Activated CD8-positive, alpha-beta memory T cell treated with anti-CD3 and anti-CD28 coated beads, Interleukin-2, amount 10 ng/mL, durations not matched to agents 7 days and 5 days (primary cell): ENCODE measurements at places on chromosomes 1 and 21. TPM values are rescaled to one million over a fixed set of nuclear protein-coding genes. Genes with fewer than 3 reads are reported as not detected.

DNA sequence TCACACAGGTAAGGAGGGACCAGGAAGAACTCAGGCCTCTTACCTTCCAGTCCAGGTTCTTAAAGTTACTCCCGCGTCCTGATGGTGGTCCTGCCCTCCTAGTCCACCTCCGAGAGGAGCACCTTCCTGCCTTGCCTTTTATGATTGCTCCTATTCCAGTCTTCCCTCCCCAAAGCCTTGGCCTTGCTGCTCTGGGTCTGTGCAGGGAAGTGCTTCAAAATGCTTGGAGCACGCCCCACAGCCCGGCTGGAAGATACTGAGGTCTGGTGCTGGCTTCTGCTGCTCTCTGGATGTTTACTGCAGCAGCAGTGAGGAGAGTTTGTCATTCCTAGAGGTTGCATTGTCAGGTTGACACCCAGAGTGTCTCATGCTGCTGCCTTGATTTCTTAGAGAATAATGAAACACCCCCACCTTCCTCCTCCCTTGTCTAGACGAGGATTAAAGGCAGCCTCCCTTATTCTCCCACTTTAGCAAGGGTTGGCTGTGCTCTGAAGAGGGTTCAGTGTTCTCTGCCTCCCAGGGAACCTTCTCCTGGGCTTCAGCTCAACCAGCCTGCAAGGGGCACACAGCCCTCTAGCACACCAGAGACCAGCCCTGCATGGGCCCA, 142.2 kb upstream of the CACNA1E start:
- no peak for DNase-seq

- DNase-seq, result no peak
These were observed 433 bp downstream of the TIMM17A start for GRCh38 chr1:201955729-201956143.

GRCh38 chr1:60888126-60888525, 194.2 kb upstream of the NFIA start:
- DNase-seq, result no peak

OR2L2 gene
- total RNA-seq, result 0.23 TPM

SYT11 gene
- 17.1 TPM for total RNA-seq

DNA sequence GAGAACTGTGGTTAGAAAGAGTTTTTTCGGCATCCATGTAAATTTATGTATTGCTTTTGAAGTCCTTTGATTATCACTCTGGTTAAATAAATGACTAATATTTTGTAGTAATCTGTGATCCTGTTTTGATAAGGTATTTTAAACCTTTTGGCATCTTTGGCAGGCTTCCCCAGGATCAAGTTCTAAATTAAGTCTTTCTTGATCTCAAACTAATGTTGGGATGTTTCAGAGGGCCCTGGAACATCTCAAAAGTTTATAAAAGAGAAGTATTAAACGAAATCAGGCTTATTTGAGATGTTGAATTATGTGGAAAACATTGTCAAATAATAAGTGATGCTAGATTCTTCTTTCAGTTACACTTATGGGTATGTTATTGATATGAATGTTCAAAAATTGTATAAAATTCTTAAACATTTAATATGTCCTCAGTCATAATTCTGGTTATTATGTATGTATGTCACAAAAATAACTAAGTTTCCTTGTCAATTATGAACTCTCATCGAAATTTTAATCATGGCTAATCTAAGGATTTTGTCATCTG, 36.6 kb downstream of the S100A10 start:
- no peak for DNase-seq

DNA sequence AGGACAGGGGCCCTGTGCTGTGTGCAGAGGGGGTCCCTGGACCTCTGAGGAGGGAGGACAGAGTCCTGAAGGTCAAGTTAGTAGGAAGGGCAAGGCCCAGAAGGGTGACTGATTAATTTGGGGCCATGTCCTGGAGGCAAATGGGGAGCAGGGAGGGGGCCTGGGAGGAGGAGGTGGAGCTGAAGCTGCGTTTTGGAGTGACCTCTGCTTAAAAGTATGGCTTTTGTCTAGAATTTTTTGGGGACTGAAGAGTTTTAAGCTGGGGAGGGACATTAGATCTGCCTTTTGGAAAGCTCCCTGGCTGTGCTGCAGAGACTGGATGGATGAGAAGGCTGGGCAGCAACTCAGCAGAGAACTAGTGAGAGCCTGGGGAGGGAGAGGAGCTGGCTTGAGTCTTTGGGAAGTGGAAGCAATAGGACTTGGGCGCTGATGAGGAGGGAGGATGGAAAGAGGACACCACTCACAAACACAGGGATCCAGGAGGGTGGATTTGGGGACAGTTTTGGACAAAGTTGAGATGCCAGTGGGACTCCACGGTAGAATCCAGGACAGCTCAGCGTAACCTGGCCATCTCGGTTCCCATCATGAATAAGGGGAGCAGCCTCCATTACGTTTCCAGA, 52.9 kb downstream of the ACBD3 start:
- DNase-seq, result peak; percentile 29

SLC50A1 gene
- 39.8 TPM for total RNA-seq

DNA sequence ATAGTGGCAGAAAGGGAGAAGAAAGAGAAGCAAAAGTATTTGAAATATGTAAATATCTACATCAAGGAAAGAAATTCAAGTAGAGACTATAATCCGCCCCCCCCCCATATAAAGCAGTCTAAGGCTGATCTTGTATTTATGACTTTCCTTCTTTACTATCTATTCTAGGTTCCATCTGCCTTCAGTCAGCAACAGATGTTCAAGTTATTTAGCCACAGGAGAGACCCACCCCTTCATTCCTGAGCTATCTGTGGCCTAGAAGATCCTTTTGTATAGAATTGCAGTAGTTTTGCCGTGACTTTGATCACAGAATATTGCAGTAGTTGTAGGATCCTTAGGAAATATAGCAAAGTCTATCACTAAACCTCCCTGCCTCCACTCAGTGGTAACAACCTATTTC, 10.7 kb upstream of the BSDC1 start:
- no peak for DNase-seq

GRCh38 chr1:22296701-22297591, 154.0 kb upstream of the WNT4 start:
- DNase-seq, result peak; percentile 28

- no peak for DNase-seq
These were observed 26.2 kb downstream of the ITPKB start for GRCh38 chr1:226712742-226713419.

AMY1C gene
- not detected for total RNA-seq

- no peak for DNase-seq
These were observed 118.0 kb upstream of the MARK1 start for GRCh38 chr1:220409771-220410595.

PKP1 gene
- not detected for total RNA-seq

GRHL3 gene
- total RNA-seq, result not detected

DNA sequence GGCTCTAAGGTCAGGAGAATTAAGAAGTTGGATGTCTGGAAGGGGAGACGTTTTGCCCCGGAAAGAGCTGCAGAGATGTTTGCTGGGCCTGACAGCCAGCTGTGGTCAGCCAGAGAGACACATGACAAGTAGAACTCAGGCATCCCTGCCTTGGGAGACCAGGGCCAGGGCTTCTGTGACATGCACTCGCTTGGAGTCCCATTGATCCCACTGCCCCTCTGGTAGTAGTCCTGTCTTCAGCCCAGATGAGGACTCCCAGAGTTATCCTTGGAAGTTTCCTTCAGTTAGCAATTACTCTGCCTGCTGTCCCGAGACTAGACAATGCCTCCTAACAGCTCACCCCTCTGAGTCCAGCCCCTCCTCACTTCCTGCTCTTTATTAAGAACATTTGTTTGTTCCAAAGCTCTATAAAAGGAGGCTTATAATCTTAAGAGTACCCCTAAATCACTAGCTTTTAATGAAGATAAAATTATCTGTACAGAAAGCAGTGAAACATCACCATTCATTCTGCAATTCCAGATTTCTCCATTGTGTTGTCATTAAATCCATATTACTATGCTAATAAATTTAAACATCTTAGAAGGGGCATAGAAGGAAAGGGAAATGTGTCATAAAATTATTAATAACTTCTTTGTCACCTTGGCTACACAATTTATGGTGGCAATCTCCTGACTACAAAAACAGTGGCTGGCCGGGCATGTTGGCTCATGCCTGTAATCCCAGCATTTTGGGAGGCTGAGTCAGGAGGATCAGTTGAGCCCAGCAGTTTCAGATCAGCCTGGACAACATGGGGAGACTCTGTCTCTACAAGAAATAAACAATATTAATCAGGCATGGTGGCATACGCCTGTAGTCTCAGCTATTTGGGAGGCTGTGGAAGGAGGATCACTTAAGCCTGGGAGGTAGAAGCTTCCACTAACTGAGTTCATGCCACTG, 94.2 kb downstream of the KCNK1 start:
- no peak for DNase-seq

TFF2 gene
- not detected for total RNA-seq

CIART gene
- total RNA-seq, result 0.44 TPM

FHAD1 gene
- total RNA-seq, result not detected

DNA sequence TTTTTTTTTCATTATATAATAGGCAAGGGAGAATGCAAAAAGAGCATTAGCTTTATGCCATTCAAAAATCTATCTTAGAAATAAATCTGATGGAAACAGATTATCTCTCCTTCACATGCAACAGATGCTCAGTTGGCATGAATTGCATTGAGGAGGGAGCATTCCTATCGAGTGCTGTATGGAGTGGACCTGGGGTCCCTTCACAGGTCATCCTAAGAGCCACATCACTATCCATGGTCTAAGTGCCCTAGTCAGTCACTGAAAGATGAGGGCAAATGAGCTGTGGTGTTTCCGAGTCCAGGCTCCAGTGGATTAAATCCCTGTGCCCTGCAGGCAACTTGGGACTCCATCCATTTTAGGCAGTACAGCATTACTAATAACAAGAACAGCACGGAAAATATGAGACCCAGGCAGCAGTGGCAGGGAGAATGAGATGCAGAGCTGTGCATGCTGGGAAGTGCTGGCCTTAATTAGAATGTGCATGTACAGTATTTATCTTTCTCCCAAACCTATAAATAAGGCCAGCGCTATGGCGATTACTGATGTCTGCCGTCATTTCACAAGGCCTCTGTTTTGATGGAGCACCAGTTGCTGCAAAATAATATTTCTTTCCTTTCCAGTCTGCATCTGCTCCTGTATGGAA, 512.3 kb upstream of the PLXNA2 start:
- DNase-seq, result no peak

HHIPL2 gene
- total RNA-seq, result 0.12 TPM

- no peak for DNase-seq
These were observed 52.7 kb upstream of the DIRAS3 start for GRCh38 chr1:68103011-68103545.

GRCh38 chr1:190906206-190906725, 428.6 kb upstream of the BRINP3 start:
- DNase-seq, result no peak

DNA sequence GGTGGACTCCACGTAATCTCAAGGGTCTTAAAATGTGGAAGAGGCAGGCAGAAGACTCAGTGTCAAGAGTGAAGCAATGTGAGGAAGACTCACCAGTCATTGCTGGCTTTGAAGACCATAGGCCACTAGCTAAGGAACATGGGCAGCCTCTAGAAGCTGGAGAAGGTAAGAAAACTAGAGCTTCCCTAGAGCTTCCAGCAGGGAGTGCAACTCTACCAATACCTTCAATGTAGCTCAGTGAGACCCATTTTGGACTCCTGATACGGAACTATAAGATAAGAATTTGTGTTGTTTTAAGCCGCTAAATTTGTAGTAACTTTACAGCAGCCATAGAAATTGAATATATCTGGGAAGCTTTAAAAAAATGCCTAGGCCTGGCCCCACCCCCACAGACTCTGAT, 18.9 kb downstream of the METTL13 start:
- no peak for DNase-seq

OXCT2 gene
- 0.82 TPM for total RNA-seq

OR2T33 gene
- total RNA-seq, result not detected

- no peak for DNase-seq
These were observed 10.1 kb downstream of the KRTAP22-2 start for GRCh38 chr21:30580132-30580531.

NECTIN4 gene
- total RNA-seq, result 0.12 TPM

AKIRIN1 gene
- total RNA-seq, result 47.0 TPM

KRTAP19-2 gene
- not detected for total RNA-seq
